Activated CD4-positive, alpha-beta T cell treated with anti-CD3 and anti-CD28 coated beads, Interleukin-2, amount 10 ng/mL, durations not matched to agents 24 days and 14 days (primary cell): ENCODE measurements at places on chromosomes 3 and 15. TPM values are rescaled to one million over a fixed set of nuclear protein-coding genes. Genes with fewer than 3 reads are reported as not detected.
A peak's percentile ranks its signal among the peaks of the same experiment; 100 is the strongest.

DNA sequence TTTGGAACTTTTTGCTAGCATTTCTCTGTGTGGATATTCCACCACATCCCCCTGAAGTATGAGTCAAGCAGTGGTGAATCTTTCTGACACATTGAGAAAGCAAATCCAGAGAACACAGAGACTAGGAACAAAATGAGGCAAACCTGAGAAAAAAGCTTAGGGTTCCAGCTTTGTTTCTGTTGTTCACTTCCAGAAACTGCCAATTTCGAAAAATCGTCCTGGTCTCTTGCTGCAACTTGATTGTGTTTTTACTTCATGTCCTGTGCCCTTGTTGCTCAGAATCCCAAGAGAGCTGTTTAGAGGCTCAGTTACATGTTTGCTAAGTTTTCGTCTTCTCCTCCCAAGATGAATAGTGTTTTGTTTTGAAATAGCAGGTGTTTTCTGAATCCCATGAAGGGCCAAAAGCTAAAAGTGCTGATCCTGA is 13.7 kb downstream of the MAP2K1 start:
- peaks cover 64% of the 10 kb centered on the region for H3K4me1 ChIP-seq
- no peaks in the 10 kb centered on the region for H3K27me3 ChIP-seq
- peak overlapping the region; percentile 16 for H3K27ac ChIP-seq

The CYB561D2 gene
- total RNA-seq = 23.9 and 27.0 TPM in 2 replicates

DNA sequence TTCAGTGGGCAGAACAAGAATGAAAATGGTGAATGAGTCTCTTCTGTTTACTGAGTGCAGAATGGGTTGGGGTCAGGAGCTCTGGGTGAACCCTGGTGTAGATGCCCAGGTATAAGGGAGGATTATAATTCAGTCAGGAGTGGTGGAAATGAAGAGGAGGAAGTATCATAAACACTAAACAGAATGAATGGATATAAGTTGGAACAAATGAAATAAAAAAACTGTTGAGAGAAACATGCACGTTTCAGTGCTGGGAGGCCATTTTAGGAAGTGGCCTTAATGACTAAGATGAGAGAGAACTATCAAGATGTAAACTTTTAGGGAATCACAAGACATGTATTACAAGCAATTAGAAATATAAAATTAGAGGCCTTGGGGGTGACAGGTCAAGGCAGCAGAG is 32.8 kb upstream of the LEKR1 start:
- H3K27ac ChIP-seq = peak overlapping the region; percentile 78
- H3K27me3 ChIP-seq = no peaks in the 10 kb centered on the region
- H3K36me3 ChIP-seq = peaks cover 25% of the 10 kb centered on the region
- DNase-seq = no peak
- no peak overlapping the region for H3K4me3 ChIP-seq

The GPR62 gene
- total RNA-seq = not detected in 2 replicates

The IL5RA gene
- total RNA-seq = not detected in 2 replicates

DNA sequence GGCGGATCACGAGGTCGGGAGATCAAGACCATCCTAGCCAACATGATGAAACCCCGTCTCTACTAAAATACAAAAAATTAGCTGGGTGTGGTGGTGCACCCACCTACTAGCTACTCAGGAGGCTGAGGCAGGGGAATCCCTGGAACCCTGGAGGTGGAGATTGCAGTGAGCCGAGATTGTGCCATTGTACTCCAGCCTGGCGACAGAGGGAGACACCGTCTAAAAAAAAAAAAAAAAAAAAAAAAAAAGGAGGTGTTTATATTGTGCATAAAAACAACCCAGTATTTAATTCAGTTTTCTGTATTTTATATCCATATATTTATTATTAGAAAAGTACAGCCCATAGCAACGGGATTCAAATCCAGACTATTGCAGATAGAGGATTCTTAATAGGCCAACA is 129.1 kb upstream of the SOX2 start:
- H3K36me3 ChIP-seq = no peaks in the 10 kb centered on the region
- H3K27me3 ChIP-seq = no peaks in the 10 kb centered on the region
- H3K4me1 ChIP-seq = no peaks in the 10 kb centered on the region
- no peak overlapping the region for H3K27ac ChIP-seq
- no peak overlapping the region for H3K4me3 ChIP-seq

DNA sequence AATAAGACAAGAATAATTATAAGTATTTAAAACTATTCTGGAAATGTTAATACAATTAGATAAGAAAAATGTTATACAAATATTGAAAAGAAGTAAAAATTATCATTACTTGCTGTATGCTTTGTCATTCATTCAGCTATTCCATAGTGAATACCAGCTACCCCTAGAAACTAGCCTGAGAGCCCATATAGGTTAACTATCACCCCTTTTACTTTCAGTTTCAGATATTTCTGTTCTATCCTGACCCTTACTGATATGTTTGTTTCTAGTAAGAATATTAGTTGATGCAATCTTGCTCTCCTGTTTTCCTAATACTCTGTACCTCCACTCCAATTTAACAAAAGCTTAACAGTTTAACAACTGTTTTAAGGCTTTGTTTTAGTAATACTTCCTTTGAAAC is 31.6 kb downstream of the FAM227B start:
- H3K4me1 ChIP-seq = peaks cover 2% of the 10 kb centered on the region
- H3K27ac ChIP-seq = no peak overlapping the region
- H3K4me3 ChIP-seq = no peak overlapping the region

The KCNAB1 gene
- total RNA-seq = not detected in 2 replicates

DNA sequence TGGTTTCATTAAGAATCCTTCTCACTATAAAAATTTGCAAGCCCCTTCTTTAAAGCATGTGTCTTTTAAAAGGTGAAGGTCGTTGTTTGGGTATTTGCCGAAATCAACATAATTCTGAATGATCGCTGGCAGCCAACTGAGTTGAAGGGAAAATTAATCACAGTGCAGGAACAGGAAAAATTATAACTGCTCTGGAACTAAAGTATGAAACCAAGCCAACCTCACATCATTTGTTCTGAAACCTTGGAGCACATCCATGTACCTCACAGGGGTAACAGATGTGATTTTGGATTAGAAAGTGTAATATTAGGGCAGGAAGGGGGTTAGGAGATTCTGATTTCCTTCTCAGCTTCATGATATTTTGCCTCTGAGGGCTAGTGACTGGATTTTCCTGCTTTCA is 52.2 kb upstream of the PTX3 start:
- peaks cover 1% of the 10 kb centered on the region for H3K27me3 ChIP-seq
- DNase-seq = no peak
- no peak overlapping the region for H3K4me3 ChIP-seq
- H3K4me1 ChIP-seq = no peaks in the 10 kb centered on the region
- H3K27ac ChIP-seq = no peak overlapping the region

The GUCA1C gene
- not detected in 2 replicates for total RNA-seq

DNA sequence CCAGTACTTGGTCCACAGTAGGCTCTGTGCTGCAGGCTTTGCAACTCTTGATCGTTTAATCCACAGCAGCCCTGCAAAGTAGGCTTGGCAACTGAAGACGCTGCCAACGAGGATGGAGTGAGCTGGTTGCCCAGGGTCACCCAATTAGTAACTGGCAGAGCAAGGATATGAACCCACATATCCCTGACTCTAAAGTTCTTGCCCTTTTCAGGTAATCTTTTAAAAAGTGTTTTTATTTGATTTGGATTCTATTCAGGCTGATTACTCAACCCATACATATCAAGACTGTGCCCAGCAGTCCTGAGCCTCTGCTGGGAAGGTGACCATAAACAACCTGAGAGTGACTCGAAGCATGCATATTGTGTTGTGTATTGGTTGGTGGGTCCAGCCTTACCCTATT is 50.3 kb downstream of the PSMD6 start:
- DNase-seq = no peak
- peaks cover 28% of the 10 kb centered on the region for H3K36me3 ChIP-seq
- no peak overlapping the region for H3K4me3 ChIP-seq
- H3K27ac ChIP-seq = peak overlapping the region; percentile 61
